ENCODE measurements at places on chromosomes 3 and 15.

GRCh38 chr15:60745469-60746061, 266.6 kb upstream of the ICE2 start:
- no peak for DNase-seq

GRCh38 chr3:140832883-140833282, 108.8 kb upstream of the SLC25A36 start:
- no peak for DNase-seq

DNA sequence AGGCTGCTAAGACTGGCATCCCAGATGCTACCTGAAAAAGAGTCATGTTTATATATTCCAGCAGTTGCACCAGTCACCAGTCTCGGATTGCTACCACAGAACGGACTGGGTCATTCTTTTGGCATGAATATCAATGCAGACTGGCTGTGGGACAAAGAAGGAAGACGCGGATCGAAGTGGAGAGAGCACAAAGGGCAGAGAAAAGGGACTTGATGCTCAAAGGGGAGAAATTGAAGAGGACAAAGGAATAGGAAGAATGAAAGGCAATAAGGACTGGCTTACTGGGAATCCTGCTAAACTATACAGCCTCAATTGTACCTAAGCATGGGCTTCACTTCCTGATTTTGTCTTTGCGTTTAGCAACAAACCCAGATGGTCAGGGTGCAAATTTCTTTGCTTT, 15.3 kb upstream of the DIS3L start:
- DNase-seq: no peak

DNA sequence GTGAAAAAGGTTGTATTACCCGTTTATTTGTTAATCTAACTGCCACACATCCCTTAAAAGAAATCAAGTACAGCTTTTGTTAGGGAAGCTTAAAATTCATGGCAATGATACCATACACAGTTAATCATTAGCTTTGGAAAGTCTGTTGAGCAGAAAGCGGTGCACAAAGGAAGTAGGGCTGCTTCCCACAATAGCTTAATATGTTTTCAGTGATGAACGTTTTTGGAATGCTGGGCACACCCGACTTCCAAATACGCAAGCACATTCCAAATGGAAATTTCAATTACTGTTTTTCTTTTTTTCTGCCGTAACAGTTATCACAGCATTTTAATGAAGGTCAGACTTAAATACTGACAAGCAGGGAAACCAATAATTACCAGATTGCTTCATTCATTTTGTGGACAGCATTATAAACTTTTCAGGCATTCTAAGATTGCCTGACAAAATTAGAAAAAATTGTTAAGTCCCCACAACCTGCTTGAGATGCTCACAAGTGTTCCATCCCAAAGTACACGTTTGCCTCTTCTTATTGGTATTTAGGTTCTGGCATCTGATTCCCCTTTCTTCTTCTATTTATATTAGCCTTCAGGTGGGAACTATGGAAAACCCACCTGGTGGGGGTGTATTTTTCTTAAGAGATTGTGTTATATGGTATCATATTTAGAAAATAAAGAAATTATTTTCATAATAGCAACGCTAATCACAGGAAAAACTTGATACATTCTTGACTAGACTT, 1.1 kb upstream of the ECT2 start:
- no peak for DNase-seq

All from endothelial cell (in vitro differentiated cells).